ENCODE measurements at places on chromosomes 4 and X. TPM values are rescaled to one million over a fixed set of nuclear protein-coding genes. Genes with fewer than 3 reads are reported as not detected.

The ASB11 gene
- not detected for total RNA-seq

DNA sequence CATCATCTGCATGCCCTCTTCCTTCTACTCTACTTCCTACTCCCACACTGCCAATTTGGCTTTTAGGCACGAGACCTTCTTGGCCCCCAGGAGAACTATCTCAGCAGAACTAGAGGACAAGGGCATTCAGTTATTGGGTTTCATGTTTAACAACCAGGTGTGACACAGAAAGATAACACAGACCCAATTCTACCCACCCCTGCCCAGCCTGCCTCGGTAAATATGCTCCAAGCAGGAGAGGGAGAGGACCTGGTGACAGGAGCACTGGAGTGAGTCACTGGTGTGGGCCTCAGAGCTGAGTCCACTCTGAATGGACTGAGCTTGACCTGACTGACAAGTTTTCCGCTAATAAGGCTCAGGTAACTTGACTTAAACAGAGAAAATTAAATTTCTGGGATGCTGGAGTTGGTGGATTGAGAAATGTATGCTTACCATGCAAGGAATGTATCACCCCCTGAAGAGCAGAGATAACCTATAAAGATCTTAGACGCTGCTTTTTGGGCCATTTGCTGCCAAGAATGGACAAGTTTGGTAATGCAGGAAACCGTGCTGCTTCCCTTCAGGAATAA, 52.5 kb downstream of the CASP3 start:
- no peak for ATAC-seq

DNA sequence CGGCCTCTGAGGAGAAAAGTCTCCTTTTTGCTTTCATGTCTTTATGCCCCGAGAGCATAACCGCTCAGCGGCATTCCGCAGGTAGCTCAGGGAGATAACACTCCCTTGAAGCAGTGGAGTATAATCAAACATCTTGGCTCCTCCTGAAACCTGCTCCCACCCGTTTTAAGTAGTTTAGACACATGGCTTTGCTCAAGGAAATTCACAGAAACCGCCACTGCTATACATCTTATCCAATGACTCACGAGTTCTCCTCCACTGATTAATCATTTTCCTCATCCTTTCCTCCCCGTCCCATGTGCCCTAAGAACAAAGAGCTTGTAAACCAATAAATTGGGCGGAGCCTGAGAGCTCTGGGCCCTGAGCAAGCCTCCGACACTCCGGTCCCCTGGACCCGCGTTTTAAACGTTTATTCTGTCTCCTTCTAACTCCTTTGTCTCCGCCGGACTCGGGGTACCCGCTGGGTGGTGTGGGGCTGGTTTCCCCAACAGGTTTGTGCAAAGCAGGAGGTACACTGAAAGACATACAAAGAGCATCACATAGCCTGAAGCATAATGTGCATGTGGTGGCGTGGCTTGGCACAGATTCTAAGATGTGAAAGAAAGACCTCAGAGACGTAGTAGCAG, 401.2 kb downstream of the TLL1 start:
- no peak for ATAC-seq

GRCh38 chr4:37650481-37650880, 35.7 kb downstream of the RELL1 start:
- ATAC-seq: no peak

The HOPX gene
- total RNA-seq: 8.9 TPM

- ATAC-seq: peak; percentile 41
These were observed 124.1 kb upstream of the TBL1X start for GRCh38 chrX:9340598-9341290.

GRCh38 chr4:75995727-75996126, 5.0 kb upstream of the SDAD1 start:
- ATAC-seq: no peak

The TMEM31 gene
- 0.38 TPM for total RNA-seq

DNA sequence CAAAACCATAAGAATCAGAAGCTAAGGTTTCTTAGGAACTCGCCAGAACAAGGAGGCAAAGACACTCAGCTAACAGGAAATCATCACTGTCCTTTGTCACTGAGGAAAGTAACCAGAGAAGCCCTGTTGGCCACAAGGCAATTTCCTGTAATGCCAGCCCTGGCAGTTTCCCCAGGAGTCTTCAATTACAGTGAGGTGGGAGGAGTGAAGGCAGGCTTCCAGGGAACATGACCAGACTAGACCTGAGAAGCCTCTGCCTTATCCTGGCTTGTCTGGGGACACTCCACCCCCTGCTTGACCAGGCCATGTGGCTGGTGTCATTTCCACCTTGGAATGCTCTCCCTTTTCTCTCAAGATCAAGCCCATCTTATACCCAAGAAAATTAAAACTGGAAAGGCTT, 125.3 kb downstream of the COL4A6 start:
- peak; percentile 26 for ATAC-seq

DNA sequence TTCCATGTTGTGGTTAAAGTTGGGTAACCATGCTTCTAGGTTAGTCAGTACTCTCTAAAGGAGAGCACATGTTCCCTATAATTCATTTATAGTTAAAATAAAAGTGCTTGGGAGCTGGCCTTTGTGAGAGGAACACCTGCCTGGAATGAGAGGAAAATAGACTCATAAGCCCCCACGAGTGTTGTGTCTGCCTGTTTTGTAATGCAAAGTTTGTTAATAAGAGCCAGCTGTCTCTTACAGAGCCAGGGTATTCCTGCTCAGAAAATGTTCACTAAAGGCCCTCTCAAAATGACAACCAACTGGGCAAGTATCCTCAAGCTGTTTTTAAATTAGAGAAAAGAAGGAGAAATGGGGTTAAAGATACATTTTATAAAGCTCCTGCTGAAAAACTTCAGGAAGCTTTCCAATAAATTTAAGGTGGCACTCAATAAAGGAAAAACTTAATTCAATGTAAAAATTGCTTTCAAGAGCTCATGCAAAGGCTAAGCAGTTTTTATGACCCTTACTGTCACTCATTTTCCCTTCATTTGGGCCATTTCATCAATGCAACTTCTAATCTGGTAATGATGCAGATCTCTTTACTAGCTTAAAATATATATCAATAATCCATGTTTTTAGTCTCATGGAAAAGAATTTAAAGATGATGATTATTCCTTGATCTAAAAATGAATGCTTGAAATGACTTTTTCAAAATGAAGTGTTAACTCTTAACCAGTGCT, 793.6 kb downstream of the STPG2 start:
- no peak for ATAC-seq

The SLC9B2 gene
- total RNA-seq: 21.5 TPM

The HCCS gene
- 42.4 TPM for total RNA-seq

The CLGN gene
- total RNA-seq: 26.0 TPM

The PASD1 gene
- 0.43 TPM for total RNA-seq

DNA sequence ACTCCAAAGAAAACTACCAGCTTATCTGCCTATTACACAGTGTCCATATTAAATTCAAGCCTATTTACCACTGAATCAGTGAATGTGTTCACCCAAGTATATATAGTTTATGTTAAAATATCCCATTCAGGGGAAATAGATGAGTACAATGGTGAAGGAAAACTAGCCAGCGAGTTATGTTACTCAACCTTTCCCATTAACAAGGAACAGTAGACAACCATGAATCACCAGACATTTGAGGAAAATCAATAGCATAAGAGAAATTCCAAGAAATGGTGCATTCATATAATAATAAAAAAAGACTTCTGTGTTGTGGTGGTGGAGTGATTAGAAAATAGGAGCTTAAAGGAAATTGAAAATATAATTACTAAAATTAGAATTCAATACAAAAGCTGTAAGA, 21.3 kb downstream of the IQCM start:
- no peak for ATAC-seq

The KLHL4 gene
- 2.7 TPM for total RNA-seq

All from motor neuron (in vitro differentiated cells).